WTC11 (cell line): ENCODE measurements at places on chromosomes 3 and 15.

DNA sequence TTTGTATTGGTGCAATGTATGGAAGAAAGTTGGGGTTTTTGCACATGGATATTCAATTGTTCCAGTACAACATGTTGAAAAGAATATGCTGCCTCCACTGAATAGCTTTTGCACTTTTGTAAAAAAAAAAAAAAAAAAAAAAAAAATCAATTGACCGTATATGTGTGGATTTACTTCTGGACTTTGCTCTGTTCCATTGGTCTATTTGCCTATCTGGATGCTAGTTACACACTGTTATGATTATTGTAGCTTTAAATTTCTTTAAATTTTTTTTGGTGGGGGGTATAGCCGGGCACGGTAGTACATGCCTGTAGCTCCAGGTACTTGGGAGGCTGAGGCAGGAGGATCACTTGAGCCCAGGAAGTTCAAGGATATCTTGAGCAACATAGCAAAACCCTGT, 52.5 kb downstream of the RPL39L start:
- DNase-seq = no peak

- DNase-seq = no peak
Observed at GRCh38 chr3:120741837-120742197, 499 bp downstream of the RABL3 start.

GRCh38 chr3:194526164-194526563, 39.4 kb upstream of the ATP13A3 start:
- no peak for DNase-seq

GRCh38 chr3:32438596-32439344, 47.1 kb downstream of the CMTM7 start:
- no peak for DNase-seq

GRCh38 chr15:72599855-72600464, 54.5 kb upstream of the GOLGA6B start:
- DNase-seq = no peak

GRCh38 chr15:75554717-75555116, 24.4 kb downstream of the PTPN9 start:
- DNase-seq = no peak

DNA sequence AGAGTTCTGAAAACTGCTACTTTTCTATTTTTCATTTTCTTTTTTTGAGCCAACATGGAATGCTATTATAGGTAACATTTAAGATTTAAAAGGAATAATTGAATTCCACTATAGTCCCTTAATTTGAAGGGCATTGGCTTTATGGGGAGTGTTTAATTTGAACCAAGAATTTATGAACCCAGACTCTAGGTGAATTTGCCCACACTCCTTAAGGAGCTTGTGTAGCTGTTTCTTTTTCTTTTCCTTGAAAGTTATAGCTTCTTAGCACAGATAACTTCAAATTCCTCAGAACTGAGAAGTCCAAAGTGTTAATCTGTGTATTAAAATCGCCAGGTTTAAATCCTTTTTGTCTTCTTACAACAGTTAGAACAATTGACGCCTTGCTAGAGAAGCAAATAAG, 4.7 kb upstream of the MEIS2 start:
- no peak for DNase-seq

DNA sequence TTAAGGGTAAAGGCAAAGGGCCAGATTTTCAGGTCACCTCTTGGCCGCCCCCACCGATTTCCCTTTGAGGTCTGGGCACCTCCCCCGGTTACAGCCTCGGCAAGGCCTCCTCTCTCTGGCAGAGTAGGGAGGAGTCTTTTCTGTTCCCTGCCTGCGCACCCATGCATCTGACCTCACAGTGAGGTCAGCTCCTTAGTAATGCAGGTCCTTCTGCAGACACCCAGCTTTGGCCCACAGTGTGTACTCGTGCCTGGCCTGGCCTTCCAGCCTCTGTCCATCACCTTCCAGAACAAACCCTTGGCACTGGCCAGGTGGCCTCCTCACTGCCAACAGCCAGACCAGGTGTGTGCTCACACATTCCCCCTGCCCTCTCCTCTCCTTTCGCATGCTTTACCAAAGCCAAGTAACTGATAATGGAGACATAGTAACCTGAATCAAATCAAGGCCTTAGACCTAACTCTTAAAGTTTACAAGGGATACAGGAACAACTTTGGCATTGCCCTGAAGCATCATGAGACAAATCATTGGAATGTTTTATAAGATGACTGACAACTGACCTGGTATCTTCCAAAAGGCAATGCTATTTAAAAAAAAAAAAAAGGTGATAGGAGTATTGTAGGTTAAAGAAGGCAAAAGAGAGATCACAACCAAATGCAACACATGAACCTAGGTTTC, 61.3 kb downstream of the CORO2B start:
- no peak for DNase-seq
